AG08396 (cell line): ENCODE measurements at places on chromosomes 11 and 22.

DNA sequence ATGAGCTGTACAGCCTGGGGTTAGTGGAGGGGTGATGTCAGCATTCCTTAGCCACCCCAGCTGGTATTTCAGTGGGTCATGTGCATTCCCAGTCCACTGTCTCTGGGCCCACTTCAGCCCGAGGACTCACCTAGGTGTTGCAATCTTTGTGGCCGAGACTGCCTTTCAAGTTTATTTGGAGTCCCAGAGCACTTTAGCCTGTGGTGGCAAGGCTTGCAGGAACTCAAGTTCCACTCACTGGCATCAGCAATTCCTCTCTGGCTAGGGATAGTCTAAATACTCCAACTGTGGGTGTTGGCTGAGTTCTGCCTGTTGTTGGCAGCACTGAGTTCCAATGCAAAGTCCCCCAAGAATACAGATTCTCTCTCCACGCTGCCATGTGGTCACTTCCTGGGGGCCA, 191.6 kb upstream of the PGR start:
- no peak for DNase-seq

DNA sequence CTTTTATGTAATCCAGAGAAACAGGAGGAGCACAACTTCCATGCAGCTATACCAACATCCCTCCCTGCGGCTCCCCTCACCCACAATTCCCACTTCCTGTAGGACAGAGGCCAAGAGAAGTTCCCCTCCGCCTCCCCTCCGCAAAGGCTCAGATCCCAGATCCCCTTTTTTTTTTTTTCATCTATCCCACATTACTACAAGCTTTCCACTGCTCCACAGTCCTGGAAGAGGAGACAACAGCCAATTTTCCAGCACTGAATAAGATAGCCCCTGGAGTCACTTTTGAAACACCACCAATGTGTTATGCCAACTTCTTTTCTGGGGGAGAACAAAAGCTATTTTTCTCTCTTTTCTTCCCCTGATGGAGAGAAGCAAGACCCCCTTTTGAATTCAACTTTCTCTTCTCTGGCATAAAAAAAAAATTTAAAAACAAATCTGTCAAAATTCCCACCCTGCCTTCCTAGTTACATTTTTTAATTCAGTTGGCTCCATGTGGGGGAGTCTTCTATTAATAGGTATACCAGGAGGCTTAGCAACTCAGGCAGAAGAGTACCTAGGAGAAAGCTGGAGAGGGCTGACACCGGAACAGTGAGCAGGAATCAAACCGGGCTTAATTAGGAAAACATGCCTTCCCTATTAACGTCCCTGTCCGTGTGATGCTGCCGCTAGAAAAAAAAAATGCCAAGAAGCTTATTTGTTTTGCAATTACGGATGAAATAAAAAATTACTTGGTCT, 543.4 kb downstream of the BUD13 start:
- DNase-seq: no peak

DNA sequence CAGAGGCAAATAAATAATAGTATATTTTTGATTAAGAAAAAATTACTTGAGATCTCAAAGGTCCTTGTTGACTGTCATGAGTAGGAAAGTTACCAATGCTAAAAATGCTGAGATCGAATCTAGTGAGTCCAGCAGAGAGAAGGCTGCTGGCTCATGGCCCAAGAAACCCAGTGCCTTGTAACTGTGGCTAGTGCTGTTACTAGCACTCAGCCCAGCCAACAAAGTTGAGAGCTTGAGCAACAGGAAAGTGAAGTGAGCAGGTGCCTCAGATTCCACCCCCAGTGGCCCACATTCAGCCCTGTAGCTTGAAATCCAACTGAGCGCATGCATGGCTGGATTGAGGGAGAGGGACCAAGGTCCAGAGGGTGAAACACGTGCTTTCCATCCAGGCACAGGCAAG, 398.2 kb downstream of the SHANK2 start:
- DNase-seq: no peak

- DNase-seq: no peak
These were observed 135.5 kb downstream of the PARVA start for GRCh38 chr11:12512826-12513395.

GRCh38 chr22:38218661-38219622, 17.1 kb downstream of the MAFF start:
- peak; percentile 92 for DNase-seq

- no peak for DNase-seq
These were observed 34.2 kb upstream of the HORMAD2 start for GRCh38 chr22:30045901-30046715.

DNA sequence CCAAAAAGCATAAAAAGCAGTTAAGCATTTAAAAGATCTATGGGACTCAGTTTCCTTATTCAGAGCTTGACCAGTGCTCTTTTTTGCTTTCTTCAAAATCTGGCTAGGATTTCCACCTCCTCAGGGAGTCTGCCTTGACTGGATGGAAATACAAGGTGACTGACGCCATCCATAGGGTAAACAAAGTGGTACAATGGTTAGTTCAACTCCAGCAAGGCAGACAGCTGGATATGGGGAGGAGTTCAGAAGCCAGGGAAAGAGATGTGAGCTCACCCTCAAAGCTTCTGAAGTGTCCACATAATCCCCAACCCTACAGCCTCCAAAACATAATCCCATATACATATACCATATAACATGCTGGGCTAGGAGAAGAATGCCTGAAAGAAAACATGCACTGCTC, 52.0 kb downstream of the KIRREL3 start:
- DNase-seq: no peak
